ENCODE measurements at places on chromosomes 5 and 9. TPM values are rescaled to one million over a fixed set of nuclear protein-coding genes. Genes with fewer than 3 reads are reported as not detected.
A peak's percentile ranks its signal among the peaks of the same experiment; 100 is the strongest.

DNA sequence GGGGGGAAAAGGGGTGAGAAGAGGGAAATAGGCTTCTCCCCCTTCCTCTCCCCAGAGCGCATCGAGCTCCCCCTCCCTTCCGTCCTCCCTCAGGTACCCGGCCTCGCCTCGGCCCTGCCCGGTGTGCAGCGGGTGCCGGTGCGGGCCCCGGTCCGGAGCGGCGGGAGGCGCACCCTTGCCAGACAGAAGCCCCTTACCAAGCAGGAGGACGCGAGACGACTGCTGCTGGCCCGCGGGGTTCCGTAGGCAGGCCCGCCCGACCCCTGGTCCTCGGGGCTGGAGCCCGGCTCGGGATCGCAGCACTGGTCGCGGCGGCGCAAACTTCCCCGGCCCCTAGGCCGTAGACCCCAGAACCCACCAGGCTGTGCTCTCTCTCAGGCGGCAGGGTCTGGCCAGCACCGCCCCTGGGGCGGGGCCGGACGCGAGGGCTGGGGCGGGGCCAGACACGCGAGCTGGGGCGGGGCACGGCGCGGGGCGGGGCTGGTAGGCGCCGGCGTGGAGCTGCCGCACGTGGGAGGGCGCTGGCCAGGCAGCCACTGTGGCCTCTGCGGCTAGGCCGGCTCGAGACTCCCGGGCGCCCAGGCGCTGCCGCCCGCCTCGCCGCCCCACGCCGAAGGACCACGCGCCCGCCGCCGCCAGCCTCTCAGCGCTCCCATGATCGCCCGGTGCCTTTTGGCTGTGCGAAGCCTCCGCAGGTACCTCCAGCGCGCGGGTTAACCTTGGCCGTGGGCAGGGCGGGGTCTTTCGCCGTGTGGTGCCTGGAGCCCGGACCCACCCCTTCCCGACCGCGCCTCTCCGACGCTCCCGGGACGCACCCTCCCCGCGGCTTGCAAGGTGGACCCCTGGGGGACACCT is at the start of the genes NLN and SGTB:
NLN (plus strand) TSS at position 486 of the 855 bp plus-strand sequence; CDS start at position 655, 169 bp downstream.
SGTB (minus strand) TSS at position 390 of the 855 bp plus-strand sequence. CDS start 1,302 bp downstream, outside the sequence.
- peaks cover 22% of the 10 kb centered on the region for H3K4me1 ChIP-seq
- H3K27me3 ChIP-seq: no peaks in the 10 kb centered on the region
- H3K27ac ChIP-seq: peak within 1 kb of the TSS; percentile 97
- peak within 1 kb of the TSS; percentile 75 for H3K4me3 ChIP-seq

- H3K27ac ChIP-seq: no peak overlapping the region
- H3K4me3 ChIP-seq: no peak overlapping the region
- DNase-seq: no peak
- no peaks in the 10 kb centered on the region for H3K27me3 ChIP-seq
Observed at GRCh38 chr9:89022902-89023301, 31.6 kb downstream of the S1PR3 start.

DNA sequence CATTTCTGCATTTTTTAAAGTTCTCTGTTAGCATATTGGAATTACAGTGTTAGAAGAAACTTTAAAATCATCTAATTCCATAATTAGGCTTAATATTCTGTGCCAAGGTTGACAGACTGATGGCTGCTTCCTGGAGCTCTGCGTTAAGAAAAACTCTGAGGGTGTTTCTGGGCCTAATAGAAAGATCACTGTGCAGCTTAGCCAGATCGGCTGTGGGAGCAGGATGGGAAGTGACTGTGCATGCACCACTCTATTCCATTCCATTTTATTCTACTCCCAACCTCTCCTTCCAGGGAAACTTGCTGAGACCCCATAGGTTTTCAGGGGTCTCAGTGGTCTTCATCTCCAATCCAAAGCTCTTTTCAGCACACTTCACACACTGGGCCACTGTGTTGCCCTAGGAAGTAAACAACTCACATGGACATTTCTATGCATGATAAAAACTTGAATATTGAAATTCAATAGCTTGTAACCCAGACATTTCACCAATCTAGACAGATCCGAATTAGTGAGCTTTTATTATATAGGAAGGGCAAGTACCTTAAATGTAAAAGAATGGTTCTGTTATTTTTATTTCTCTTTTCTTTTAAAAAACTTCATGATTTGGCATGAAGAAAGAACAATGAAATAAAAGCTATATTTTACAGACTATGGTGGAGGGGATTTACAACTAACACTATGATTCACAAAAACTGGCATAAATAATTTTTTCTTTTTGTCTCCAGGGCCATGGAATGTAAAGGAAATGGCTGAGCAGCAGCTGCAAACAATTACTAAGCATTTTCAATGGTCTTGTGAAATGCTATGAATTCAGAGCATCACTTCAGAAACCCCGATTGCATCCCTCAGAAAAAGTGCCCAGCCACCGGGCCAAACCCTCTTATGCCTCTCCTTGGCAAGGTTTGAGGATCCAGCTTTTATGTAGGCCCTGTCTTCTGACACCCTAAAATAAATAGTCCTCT is 51.4 kb upstream of the DAB2 start:
- H3K4me1 ChIP-seq: no peaks in the 10 kb centered on the region
- H3K4me3 ChIP-seq: no peak overlapping the region
- no peak overlapping the region for H3K27ac ChIP-seq
- no peak for DNase-seq
- no peaks in the 10 kb centered on the region for H3K27me3 ChIP-seq

TRIM7 gene
- 6.1 TPM for total RNA-seq

GRCh38 chr5:33198836-33199235 is 241.9 kb upstream of the TARS1 start:
- no peaks in the 10 kb centered on the region for H3K27me3 ChIP-seq
- DNase-seq: no peak
- no peaks in the 10 kb centered on the region for H3K36me3 ChIP-seq
- no peaks in the 10 kb centered on the region for H3K4me1 ChIP-seq
- H3K27ac ChIP-seq: no peak overlapping the region

FGF18 gene
- total RNA-seq: 0.44 TPM

- H3K4me3 ChIP-seq: no peak overlapping the region
- no peaks in the 10 kb centered on the region for H3K36me3 ChIP-seq
- no peaks in the 10 kb centered on the region for H3K4me1 ChIP-seq
- DNase-seq: no peak
Observed at GRCh38 chr5:112656451-112656850, 81.2 kb upstream of the APC start.

DNA sequence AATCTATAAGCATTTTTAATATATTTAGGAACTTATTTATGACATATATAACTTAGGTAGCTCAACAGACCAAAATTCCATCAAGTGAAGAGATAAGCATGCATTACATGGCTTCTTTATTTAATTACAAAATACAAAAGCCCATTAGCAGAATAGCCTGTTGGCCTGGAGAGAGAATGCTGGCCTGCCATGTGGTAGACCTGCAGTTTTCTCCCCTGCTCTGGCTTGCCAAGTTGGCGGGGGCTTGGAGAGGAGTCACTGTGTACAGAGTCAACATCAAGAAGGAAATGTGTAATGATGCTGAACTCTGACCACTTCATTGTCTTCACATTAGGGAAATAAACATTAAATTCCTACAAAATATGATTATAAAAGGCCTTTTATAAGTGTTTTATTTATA is 69.8 kb upstream of the CNTLN start:
- H3K4me1 ChIP-seq: no peaks in the 10 kb centered on the region
- no peaks in the 10 kb centered on the region for H3K27me3 ChIP-seq
- H3K4me3 ChIP-seq: no peak overlapping the region

DNA sequence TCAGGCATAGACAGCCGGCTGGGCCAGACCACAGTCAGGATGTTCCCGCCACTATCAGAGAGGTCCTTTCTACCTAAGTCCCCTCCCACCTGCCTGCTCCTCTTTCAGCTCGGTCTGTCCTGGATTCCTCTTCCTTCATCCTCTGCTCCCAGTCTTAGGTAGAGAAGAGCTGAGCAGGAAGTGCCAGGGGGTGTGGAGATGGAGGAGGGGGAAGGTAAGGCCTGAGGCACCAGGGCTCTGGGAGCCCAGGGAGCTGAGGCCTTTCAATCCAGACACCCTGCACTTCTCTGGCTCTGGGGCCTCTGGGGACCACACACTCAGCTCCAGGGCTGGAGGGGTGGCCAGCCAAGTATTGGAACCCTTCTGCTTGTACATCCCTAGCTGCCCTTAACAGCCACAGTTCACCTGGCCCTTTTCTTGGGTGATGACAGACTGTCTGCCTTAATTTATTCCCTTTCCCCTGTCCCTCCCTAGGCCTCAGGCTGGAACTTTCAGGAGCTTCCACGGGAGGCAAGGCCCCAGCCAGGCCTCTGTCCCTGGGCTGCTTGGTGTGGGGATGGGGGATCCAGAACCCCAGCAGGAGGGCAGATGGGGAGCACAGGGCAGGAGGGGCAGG is 15.6 kb downstream of the IRF1 start:
- H3K4me3 ChIP-seq: no peak overlapping the region
- H3K27me3 ChIP-seq: no peaks in the 10 kb centered on the region
- H3K4me1 ChIP-seq: peaks cover 92% of the 10 kb centered on the region
- peak overlapping the region; percentile 62 for H3K27ac ChIP-seq
- H3K36me3 ChIP-seq: no peaks in the 10 kb centered on the region
- no peak for DNase-seq

- no peak for DNase-seq
- H3K27me3 ChIP-seq: no peaks in the 10 kb centered on the region
Observed at GRCh38 chr5:119353686-119354366, 2.0 kb upstream of the TNFAIP8 start.

- no peaks in the 10 kb centered on the region for H3K36me3 ChIP-seq
- no peaks in the 10 kb centered on the region for H3K27me3 ChIP-seq
- no peaks in the 10 kb centered on the region for H3K4me1 ChIP-seq
- no peak for DNase-seq
- no peak overlapping the region for H3K27ac ChIP-seq
- no peak overlapping the region for H3K4me3 ChIP-seq
Observed at GRCh38 chr5:135491552-135492318, 39.6 kb upstream of the TIFAB start.

GRCh38 chr5:134543820-134544614 is 18.5 kb downstream of the JADE2 start:
- peak overlapping the region; percentile 62 for H3K27ac ChIP-seq
- DNase-seq: no peak
- no peaks in the 10 kb centered on the region for H3K27me3 ChIP-seq

DNA sequence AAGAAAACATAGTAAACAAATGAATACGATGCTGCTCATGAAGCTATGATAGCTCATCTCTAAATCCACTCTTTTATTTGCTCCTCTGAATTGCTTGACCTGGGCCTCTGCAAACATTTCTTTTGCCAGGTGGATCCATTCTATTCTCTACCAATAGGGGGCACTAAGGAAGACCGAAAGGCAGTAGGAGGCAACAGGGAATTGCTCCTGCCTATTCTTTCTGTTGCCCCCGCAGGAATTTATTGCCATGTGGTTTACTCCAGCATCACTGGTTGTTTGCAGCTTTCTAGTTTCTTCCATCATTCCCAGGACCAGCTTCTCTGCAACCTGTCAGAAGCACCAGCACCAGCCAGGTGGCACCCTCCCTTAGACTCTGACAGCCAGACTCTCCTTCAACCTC is 5.3 kb downstream of the GAPT start:
- H3K36me3 ChIP-seq: no peaks in the 10 kb centered on the region
- DNase-seq: no peak
- no peaks in the 10 kb centered on the region for H3K27me3 ChIP-seq
- no peak overlapping the region for H3K27ac ChIP-seq
- H3K4me1 ChIP-seq: no peaks in the 10 kb centered on the region
- no peak overlapping the region for H3K4me3 ChIP-seq

- H3K4me3 ChIP-seq: peak overlapping the region; percentile 78
- H3K4me1 ChIP-seq: peaks cover 37% of the 10 kb centered on the region
- H3K36me3 ChIP-seq: no peaks in the 10 kb centered on the region
- DNase-seq: no peak
Observed at GRCh38 chr9:36135741-36136271, 727 bp upstream of the GLIPR2 start.

DNA sequence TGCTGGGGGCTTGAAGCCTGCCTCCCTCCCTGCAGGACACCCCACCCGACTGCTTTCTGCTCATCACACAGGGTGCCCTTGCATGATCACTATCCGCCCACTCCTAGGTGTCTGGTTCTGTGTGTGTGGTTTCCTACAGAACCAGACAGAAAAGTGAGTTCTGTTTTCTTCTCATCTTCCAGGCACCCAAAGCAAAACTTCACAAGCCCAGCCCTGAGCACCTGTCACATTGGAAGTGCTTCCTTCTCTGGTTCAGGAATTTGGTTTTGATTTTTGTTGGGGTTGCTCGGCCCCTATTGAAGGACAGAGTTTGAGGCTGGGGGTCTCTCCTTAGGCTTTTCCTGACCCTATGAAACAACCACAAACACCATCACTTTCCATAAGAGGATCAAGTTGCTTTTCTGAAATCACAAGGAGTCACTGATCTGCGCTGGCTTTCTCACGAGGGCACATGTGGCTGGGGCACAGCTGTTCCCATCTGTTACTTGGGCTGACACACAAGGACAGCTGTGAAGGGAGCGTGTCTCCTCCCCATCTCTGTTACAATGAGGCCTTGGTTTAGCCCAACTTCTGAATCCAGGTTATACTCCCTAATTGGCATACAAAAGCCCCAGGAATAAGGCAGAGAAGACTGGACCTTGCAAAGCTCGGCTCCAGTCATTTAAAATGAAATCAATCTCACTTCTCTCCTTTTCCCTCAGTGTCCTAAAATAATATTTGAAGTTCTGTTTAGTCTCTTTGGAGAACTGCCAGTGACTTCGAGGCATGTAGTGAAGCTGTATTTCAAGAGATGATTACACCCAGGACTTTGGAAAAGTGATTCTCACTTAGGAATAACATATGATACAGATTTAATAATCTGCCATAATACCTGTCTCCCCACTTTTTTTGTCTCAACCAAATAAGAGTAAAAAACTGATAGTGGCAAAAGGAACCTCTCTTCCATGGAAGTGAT is 213.1 kb upstream of the GAS1 start:
- H3K27me3 ChIP-seq: no peaks in the 10 kb centered on the region
- no peak overlapping the region for H3K4me3 ChIP-seq

DNA sequence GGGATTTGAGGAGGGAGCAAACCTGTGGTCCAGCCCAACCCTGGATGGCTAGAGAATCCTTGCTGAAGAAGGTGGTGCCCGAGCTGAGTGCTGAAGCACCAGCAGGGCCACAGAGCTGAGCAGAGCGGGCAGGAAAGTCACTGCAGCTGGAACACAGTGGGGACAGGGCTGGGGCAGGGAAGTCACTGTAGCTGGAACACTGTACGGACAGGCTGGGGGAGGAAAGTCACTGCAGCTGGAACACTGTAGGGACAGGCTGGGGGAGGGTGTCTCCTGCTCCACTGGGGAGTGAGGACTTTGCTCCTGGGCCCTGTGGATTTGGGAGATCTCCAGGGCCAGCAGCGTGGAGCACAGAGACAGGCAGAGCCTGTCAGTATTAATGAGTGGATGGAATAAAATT is 9.0 kb upstream of the SUSD3 start:
- H3K27me3 ChIP-seq: no peaks in the 10 kb centered on the region
- peaks cover 10% of the 10 kb centered on the region for H3K4me1 ChIP-seq
- no peak overlapping the region for H3K27ac ChIP-seq
- no peak for DNase-seq
- no peaks in the 10 kb centered on the region for H3K36me3 ChIP-seq
